Activated CD8-positive, alpha-beta T cell treated with anti-CD3 and anti-CD28 coated beads, Interleukin-2, amount 10 ng/mL, durations not matched to agents 7 days and 5 days (primary cell): ENCODE measurements at places on chromosomes 5 and 9.

DNA sequence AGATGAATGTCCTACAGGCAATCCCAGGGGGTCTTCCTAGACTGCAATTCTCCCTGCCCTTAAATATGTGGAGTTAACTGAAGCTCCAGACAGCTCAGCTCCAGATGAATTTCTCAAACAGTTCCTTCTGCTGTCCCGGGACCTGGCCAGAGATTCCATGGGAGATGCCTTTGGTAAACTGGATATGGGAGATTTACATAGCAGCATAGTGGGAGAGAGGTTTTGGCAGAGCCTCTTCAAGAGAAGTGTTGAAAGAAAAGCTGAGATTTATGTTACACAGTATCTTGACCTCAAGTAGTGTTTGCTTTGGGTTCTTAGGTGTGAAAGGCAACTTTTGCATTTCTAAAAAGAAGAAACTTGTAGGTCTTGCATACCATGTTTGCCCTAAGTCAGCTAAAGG, 364.9 kb downstream of the ARRDC3 start:
- no peak for DNase-seq

DNA sequence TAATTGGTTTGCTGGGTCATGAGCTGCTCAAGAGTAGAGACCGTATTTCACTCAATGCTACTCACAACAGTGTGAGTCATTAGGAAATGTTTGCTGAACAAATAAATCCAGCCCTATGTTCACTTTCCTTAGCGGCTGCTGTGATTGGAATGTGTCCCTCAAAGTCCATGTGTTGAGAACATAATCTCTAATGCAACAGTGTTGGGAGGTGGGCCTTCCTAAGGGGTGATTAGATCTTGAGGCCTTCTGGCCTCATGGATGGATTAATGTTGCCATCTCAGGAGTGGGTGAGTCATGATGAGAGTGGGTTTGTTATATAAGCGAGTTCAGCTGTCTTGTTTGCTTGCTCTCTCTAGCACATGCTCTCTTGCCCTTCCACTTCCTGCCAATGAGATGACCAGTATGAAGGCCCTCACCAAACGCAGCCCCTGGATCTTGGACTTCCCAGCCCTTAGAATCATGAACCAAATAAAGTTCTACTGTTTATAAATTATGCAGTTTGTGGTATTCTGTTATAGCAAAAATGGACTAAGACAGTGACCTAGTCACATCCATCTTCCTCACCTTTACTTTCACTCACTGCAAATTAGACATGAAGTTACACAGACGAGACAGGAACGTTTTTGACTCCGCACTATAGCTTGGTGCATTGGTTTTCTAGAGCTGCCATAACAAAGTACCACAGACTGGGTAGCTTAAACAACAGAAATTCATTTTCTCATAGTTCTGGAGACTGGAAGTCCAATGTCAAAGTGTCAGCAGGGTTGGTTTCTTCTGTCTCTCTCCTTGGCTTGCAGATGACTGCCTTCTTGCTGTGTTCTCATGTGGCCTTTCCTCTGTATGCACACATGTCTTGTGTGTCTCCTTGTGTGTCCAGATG, 50.9 kb upstream of the FAM169A start:
- no peak for DNase-seq

- DNase-seq: no peak
Observed at GRCh38 chr5:100165309-100165708, 369.9 kb upstream of the FAM174A start.

GRCh38 chr9:86749894-86750255, 197.4 kb downstream of the GAS1 start:
- no peak for DNase-seq

GRCh38 chr9:121348221-121348620, 21.8 kb downstream of the STOM start:
- DNase-seq: peak; percentile 7

DNA sequence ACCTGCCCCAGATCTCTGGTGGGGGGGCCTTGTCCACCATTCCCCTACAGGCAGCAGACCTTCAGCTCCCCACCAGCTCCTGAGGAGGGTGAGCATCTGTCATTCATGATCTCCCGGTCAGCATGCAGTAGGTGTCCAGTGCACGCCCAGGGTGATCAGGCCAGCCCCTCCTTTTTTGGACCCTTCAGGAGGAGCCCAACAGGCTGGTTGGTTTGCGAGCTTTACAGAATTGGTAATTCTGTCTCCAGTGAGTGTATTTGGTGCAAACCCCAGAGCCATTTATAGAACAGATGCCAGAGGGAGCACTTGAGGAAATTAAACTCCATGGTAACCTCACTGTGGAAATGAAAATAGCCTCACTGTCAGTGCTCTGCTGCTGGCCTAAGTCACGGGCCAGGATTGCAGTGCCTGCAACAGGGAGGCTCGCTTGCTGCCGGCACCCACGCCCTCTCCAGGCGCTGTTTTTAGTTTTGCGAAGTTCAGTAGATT, 23.4 kb downstream of the WNK2 start:
- DNase-seq: no peak

DNA sequence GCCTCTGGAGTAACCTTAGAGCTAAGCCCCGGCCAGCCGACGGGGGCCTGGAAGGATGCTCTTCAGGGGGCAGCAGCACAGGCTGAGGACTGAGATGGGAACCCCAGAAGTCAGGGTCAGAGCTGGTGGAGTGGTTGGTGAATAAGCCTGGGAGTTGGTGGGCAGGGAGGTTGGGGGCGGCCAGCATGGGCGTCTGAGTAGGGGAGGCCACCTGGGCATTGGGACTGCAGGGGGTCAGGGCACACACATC, 14.4 kb downstream of the NINJ1 start:
- no peak for DNase-seq

GRCh38 chr9:976258-976942, at the start of gene DMRT3:
Gene DMRT3, plus strand, starts transcription at chr9:976655. Its CDS starts 347 bp downstream, at chr9:977002.
- no peak for DNase-seq

DNA sequence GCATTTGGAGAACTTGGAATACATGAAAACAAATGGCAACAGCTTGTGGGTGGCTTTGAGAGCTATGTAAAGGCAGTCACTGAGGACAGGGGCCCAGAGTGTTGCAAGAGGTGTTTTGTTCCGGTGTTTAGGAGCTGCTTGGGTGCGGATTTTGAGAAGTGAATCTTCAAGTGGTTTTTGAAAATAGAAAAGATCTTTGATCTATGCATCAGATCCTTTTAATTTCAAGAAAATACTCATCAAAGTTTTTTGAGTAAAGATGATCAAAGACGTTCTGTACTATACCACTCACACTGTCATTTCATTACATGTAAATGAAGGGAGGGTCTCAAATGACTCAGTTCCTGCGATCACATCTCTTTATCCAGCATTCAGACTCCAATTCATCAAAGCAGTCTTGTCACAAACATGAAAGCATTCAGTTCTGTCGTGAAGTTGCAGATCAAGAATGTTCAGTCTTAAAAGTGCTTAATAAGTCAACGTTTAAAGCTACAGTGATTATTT, 112.5 kb downstream of the WDR41 start:
- no peak for DNase-seq

DNA sequence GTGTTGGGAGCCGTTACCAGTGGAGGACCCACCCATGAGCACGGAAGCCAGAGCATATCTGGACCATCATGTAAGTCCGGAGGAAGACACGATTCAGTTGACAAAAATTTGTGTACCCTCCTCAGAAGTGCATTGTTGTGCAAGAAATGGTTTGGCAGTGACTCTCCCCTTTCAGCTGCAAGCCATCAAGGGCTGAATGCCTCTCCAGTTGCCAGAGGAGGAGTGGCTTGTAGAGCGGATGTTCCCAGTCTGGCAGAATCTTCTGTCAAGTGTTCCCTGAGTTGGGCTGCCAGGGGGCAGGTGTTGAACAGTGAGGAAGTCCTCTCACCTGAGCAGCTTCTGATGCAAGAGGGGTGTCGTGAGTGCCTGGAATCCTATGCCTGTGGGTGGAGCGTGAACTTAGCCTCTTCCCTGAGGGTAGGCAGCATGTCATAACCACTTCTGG, 27.6 kb upstream of the CDKN2AIPNL start:
- no peak for DNase-seq

DNA sequence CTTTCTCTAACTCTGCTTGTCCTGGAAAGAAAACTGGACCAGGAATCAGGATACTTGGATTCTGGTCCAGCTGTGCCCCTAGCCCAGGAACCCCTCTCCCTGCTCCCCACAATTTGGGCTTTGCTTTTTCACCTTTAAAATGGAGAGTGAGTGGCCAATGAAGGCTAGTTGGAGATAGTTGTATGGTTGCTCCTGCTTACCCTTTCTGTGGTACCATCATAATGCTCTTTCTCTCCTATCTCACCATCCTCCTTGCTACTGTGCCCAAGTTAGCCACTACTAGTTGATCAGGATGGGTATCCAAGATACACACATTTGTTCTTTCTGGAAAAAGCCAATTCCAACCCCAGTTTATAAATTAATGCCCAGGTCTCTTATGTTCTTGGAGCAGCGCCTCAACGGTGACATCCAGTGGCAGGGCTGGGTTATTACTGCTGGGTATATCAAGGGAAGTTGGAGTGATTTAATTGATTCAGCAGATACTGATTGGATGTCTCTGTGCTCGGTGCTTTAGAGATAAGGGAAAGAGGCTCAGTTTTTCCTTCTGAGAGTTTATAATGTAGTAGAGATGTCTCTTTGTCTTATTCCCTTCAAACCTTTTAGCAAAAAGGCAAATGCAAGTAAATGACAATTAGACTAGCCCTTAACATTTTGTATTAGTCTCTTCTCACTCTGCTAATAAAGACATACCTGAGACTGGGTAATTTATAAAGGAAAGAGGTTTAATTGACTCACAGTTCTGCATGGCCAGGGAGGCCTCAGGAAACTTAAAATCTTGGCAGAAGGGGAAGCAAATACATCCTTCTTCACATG, 38.5 kb downstream of the FAXDC2 start:
- peak; percentile 72 for DNase-seq

DNA sequence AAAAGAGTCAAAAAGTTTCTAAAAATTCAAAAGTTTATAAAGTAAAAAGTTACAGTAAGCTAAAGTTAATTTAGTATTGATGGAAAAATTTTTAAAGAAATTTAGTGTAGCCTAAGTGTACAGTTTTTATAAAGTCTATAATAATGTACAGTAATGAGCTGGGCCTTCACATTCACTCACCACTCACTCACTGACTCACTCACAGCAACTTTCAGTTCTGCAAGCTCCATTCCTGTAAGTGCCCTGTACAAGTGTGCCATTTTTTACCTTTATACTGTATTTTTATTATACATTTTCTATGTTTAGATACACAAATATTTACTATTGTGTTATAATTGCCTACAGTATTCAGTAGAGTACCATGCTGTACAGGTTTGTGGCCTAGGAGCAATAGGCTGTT, 239.5 kb upstream of the MAP3K1 start:
- no peak for DNase-seq

GRCh38 chr5:74903165-74903787, 37.1 kb upstream of the FAM169A start:
- no peak for DNase-seq

- no peak for DNase-seq
Observed at GRCh38 chr5:100108883-100109282, 426.3 kb upstream of the FAM174A start.

- no peak for DNase-seq
Observed at GRCh38 chr5:159878988-159879471, 37.3 kb upstream of the ADRA1B start.

DNA sequence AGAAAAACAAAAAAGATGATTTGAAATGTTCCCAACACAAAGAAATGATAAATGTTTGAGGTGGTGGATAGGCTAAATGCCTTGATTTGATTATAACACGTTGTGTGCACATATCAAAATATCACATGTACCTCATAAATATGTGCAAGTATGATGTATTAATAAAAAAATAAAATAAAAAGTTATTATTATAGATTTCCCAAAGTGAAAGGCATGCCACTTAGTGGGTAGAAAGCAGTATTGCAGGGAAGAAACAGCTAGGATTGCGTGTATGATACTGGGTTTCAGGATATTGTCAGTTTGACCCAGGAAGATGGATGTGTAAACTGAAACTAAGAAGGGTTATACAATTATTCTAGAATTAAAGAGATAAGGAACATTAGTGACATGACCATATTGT, 3.6 kb upstream of the TMEM38B start:
- no peak for DNase-seq

DNA sequence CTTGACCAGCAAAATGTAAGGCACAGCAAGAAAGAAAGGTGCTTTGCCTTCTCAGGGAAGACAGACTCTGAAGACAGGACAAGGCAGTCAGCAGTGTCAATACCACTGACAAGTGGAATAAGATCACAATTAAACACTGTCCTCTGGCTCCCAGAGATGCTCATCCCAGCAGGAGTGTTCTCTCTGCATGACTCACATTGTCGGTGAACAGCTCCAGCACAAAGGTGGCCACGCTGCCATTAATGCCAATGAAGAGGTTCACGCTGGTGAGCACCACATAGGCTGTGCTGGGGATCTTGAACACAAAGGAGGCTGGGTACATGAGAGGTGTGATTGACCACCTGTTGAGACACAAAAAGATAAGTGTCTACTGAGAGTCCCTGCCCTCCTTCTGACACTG, 31.9 kb downstream of the NIPSNAP3B start:
- no peak for DNase-seq

DNA sequence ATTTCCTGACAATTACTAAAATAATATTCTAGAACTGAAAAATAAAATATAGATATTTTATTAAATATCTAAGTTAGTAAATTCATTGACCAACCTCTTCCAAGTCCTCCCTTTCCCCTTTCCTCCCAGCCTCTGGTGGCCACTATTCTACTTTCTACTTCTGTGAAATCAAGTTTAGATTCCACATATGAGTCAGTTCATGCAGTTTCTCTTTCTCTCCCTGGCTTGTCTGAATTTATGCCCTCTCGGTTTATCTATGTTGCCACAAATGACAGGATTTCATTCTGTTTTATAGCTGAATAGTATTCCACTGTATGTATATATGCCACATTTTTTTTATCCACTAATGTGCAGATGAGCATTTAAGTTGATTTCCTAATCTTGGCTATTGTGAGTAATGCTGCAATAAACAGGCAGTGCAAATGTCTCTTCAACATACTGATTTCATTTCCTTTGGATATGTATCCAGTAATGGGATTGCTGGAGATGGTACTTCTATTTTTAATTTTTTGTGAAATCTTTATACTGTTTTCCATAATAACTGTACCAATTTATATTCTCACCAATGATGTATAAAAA, 52.3 kb downstream of the WDR36 start:
- no peak for DNase-seq

GRCh38 chr5:153816870-153817269, 221.8 kb downstream of the FAM114A2 start:
- no peak for DNase-seq
